ENCODE measurements at places on chromosomes 6 and 20.

GRCh38 chr6:6788394-6789032 lies 200.0 kb downstream of the LY86 start:
- no peak for DNase-seq

DNA sequence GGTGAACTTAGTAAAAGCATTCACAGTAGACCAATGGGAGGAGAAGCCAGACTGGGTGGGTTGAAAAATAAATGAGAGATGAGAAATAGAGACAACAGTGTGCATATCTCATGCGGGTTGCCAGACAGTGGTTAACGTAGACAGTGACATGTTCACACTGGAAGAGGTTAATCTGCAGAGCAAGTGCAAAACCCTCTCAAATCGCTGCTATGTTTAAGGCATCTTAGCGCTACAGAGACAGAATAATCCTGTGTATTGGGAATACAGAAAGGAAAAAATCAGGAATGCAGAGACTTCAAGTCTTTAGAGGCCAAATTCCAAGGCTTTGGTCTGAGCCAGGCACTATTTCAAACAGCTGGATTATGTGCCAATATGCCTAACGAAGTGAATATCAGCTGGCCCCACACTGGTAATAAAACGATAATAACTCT lies 107.1 kb downstream of the TSHZ2 start:
- no peak for DNase-seq

- no peak for DNase-seq
Measured at GRCh38 chr20:57732226-57732625, 22.4 kb upstream of the PMEPA1 start.

- DNase-seq = no peak
Measured at GRCh38 chr20:44432618-44433577, 42.8 kb upstream of the TTPAL start.

DNA sequence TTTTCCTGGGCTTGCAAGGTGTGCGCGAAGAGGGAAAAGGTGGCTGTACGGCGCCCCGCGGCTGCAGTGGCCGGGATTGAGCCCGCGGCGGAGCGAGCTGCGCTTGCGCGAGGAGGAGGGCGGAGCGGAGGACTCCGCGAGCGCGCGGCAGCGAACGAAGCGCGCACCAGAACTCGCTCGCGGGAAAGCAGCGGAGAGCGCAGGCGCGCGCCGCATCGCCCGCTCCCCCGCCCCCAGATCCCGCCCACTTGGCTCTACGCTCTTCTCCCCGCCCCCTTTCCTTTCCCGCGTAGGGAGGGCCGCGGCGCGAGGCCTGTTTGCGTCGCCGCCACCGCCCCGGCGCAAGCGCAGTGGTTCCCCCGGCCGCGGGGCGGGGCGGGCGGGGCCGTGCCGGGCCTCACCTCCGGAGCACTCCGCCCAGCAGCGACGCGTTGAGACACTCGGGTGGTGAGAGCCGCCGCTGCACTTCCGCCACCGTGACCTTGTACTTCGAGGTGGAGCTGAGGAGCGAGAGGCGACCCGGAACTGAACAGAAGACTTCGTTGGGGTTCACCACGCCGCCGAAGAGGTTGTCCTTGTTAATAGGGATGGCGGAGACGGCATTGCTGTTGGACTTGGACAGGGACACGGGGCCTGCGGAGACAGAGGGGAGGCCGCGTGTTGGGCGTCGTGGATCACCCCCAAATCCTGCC lies 10.6 kb downstream of the TFAP2A start:
- DNase-seq = peak; percentile 86

- no peak for DNase-seq
Measured at GRCh38 chr6:41942067-41942851, 651 bp upstream of the CCND3 start.

DNA sequence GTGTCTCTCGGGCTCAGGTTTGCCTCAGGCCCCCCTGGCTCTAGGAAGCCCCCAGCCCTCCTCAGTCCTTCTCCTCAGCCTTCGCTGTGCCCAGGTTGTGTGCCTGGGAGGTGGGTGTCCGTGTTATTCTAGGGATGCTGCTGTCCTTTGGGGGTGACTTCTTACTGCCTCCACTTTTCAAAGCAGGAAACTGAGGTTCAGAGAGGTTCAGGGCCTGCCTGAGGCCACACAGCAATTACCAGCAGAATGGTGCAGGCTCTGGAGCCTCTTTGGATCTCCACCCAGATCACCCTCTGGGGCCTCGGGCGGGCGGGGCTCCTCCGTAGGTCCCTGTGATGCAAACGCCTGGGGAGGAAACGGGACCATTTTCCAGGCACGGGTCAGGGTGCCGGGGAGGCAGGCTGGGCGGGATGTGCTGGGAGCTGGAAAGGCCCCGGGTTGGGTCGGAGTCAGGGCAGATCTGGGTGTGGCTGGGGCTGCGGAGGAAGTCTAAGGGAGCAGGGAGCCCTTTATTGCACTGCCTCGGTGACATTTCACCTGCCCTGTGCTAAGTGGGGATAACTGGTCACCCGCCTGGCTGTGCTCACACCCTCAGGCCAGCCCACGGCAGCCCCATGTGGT lies 23.2 kb downstream of the GATA5 start:
- no peak for DNase-seq

DNA sequence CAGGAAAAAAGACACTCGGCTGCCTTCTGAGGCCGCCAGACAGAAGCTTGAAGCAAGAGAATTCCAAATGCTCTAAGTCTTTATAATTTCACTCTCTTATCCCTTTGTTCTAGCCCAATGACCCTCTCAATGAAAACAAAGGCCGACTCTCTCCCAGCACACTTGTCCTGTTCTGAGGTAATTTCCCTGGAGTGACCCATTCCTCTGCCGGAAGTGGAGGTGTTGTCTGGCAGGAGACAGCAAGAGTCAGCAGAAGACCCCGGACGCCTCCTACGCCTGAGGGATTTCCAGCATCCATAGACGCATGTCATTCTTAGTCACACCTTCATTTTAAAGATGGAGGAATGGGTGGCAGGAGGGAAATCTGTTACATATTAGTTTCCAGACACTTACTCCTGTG lies 110.3 kb downstream of the SOD2 start:
- no peak for DNase-seq
